ENCODE measurements at places on chromosomes 16 and 17.
A peak's percentile ranks its signal among the peaks of the same experiment; 100 is the strongest.

- no peak for DNase-seq
Measured at GRCh38 chr17:74825952-74826719, 33.5 kb downstream of the GRIN2C start.

DNA sequence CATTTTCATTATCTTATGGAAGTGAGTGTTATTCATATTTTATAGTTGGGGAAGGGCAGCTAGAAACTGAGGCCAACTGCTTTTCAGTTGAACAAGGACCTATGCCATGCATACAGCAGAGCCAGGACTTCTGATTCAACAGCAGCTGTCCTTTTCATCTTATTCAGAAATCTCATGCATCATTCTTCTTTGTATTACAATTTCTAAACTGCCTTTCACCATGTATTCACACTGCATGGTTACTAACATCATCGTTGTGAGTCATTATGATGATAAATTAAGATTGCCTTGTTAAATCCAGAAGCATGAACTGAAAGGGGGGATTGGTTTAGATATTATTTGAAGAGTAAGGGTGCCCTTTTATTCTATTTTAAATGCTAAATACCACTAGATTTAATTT lies 1470.1 kb upstream of the GOT2 start:
- no peak for DNase-seq

GRCh38 chr17:41026715-41027471 lies at the start of gene KRTAP1-5:
TSS of gene KRTAP1-5 (minus strand) at chr17:41027208. CDS start at chr17:41027155, 53 bp downstream.
- DNase-seq: no peak

GRCh38 chr16:67571464-67571863 lies 9.1 kb downstream of the CTCF start:
- no peak for DNase-seq

DNA sequence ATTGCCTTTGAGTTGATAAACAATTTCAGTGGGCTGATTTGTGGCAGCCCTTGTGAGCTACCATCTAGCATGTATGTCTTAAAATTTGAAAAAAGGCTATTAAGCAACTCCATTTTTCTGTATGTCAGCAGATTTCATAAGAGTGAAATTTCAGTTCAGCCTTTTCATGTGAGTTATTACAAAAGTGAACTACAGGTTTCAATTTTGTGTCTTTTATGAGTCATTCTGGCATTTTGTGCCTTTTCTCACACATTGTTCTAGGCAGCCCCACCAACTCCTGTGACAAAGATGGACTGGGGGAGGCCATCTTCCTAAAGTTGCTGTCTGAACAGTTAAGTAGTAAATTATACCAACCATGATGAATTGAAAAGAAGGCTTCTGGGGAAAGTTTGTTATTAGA lies 52.1 kb downstream of the USP10 start:
- DNase-seq: no peak

DNA sequence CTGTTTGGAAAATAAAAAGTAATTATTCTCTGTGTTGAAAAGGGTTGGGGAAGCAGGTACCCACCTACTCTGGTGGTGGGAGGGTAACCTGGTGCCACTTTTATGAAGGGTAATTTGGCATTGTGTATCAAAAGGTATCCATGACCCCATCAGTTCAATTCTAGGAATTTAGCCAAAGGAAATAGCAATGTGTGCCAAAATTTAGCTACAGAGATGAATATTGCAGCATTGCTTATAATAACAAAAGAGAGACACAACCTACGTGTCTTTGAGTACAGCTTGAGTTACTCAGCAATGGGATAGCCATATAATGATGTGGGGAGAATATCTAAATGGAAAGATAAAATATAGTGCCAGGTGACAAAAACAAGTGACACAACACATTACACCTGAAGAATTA lies 170.7 kb downstream of the NTN1 start:
- no peak for DNase-seq

DNA sequence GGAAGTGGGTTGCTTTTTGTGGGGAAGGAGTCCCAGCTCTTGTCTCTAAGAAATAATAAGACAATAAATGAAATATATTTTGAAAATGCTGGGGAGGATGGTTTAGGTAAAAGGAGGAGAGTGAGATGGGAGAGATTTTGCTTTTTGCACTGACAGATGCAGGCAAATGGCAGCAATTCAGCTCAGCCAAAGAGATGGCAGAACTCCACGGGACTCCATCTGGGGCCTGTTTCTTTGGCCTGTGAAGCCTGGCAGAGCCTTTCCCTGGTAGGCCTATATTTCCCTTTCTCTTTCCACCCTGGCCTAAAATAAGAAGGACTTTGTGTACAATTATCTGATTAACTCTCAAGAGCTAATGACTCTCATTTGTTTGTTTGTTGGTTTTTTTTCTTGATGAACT lies 1525.1 kb downstream of the CDH11 start:
- DNase-seq: no peak

DNA sequence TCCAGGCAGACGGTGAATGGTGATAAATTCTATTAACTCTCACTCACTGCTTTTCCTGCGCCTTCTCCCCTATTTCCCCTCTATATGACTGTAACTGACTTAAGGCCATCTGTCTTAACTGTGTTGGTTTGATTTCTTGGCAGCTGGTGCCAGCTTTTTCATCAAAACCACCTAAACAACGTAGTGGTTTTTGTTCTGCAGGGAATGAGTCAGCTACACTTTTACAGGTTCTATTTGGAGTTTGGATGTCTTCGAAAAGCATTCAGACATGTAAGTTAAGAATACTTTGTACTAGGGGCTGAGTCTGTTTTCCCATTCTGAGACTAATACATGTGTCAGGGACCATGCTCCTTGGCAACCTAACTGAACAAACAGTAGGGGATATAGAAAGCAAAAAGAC lies 8.5 kb downstream of the REXO5 start:
- no peak for DNase-seq

- DNase-seq: no peak
Measured at GRCh38 chr17:40556198-40556661, 9.0 kb downstream of the CCR7 start.

GRCh38 chr16:65754820-65755691 lies 611.4 kb upstream of the CDH5 start:
- no peak for DNase-seq

GRCh38 chr17:55776271-55776670 lies 25.4 kb downstream of the PCTP start:
- no peak for DNase-seq

- DNase-seq: no peak
Measured at GRCh38 chr17:36850790-36851189, 86.5 kb upstream of the LHX1 start.

- DNase-seq: no peak
Measured at GRCh38 chr17:8255499-8255898, 6.4 kb downstream of the PFAS start.

GRCh38 chr17:76270770-76271668 lies 5.9 kb downstream of the UBALD2 start:
- no peak for DNase-seq

GRCh38 chr16:48025359-48025758 lies 130.4 kb downstream of the ABCC12 start:
- DNase-seq: no peak

DNA sequence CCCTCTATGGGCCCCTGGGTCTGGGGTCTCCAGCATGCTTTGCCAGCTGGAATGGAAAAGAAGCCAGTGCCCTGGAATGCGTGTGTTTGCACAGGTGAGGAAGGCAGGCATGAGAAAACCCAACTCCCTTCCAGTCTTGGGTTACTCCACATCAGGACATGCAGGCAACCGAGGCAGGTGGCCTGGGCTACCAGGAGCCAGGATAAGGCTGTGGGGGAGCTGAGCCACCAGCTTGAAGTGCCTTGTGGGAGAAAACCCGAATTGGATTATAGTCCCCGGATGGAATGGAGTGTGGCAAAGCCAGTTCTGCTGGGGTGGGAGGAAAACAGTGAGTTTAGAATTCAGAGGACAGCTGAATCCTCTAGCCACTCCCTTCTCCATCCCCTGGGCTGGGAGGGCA lies 7.2 kb downstream of the SRCIN1 start:
- peak; percentile 92 for DNase-seq

GRCh38 chr16:31202414-31203375 lies at the start of gene PYCARD:
TSS of gene PYCARD (minus strand) at chr16:31202760. CDS start at chr16:31202690, 70 bp downstream.
- DNase-seq: no peak

GRCh38 chr16:21169249-21169981 lies 10.9 kb downstream of the LDAF1 start:
- DNase-seq: no peak

GRCh38 chr17:78895322-78895721 lies 7.7 kb downstream of the CEP295NL start:
- no peak for DNase-seq

GRCh38 chr16:65624229-65624628 lies 502.4 kb upstream of the CDH11 start:
- DNase-seq: no peak

GRCh38 chr16:86609115-86609514 lies 30.8 kb downstream of the FOXL1 start:
- no peak for DNase-seq

Data from NCI-H1436 (cell line).